ENCODE measurements at places on chromosomes 6 and 20. TPM values are rescaled to one million over a fixed set of nuclear protein-coding genes. Genes with fewer than 3 reads are reported as not detected.

- DNase-seq = peak; percentile 66
Observed at GRCh38 chr6:107957308-107957908, 600 bp downstream of the SEC63 start.

The DUSP15 gene
- total RNA-seq = not detected

- DNase-seq = no peak
Observed at GRCh38 chr20:61895016-61895415, 170.7 kb downstream of the TAF4 start.

DNA sequence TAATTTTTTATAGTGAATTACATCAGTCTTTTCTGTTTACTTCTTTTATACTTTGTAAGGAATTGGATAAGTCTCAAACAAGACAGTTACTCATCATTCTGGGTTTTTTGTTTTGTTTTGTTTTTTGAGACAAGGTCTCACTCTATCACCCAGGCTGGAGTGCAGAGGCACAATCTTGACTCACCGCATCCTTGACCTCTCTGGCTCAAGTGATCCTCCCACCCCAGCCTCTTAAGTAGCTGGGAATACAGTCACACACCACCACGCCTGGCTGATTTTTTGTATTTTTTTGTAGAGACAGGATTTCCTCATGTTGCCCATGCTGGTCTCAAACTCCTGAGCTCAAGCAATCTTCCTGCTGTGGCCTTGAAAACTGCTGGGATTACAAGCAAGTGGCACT lies 524.3 kb downstream of the EYS start:
- DNase-seq = no peak

GRCh38 chr6:140029551-140029950 lies 655.1 kb upstream of the CITED2 start:
- no peak for DNase-seq

DNA sequence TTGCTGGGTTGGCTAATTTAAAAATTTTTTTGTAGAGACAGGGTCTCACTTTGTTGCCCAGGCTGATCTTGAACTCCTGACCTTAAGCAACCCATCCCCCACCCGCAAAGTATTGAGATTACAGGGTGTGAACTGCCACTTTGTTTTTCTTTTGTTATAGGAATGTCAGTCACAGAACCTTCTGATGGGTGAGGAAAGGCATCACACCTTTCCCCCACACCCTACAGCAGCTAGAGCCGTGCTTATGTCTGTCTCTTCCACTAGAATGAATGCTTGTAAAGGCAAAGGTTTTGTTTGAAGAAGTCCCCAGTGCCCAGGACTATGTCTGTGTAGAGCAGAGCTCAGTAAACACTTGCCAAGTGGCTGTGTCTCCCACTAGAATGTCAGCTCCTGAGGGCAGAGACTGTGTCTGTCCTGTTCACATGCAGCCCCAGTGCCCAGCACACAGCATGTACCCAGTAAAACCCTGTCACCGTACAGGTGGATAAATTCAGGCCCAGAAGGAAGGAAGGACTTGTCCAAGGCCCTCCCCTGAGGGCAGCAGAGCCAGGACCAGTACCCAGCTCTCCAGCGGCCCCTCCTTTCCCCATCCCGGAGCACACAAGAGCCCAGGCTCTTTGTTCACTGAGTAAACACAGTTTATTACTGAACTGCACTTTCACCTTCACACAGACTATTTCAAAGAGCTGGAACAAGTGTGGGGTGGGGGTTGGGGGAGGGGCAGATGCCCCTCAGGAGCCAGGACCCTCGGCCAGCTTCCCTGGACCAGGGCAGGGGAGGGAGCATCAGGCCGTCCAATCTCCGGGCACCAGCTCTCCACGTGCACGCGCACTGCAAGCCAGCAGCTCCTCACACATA lies 26.4 kb downstream of the COX4I2 start:
- peak; percentile 77 for DNase-seq

DNA sequence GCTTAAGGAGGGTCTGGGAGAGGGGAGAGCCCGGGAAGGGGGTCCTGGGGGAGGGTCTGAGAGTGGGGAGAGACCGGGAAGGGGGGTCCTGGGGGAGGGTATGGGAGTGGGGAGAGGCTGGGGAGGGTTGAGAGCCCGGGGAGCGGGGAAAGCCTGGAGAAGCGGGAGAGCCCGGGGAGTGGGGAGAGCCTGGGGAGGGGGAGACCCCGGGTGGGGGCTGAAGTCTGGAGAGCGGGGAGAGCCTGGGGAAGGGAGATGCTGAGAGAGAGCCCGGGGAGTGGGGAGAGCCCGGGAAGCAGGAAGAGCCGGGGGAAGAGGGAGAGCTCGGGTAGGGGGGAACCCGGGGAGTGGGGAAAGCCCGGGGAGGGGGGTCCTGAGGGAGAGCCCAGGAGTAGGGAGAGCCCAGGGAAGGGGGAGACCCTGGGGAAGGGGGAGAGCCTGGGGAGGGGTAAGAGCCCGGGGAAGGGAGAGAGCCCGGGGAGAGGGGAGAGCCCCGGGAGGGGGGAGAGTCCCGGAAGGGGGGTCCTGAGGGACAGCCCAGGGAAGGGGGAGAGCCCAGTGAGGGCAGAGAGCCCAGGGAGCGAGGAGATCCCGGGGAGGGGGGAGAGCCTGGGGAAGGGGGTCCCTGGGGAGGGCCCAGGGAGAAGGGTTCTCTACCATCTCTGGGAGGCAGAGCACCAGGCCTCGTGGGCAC lies 148.5 kb downstream of the SYNDIG1 start:
- DNase-seq = no peak

The HRH3 gene
- total RNA-seq = not detected

DNA sequence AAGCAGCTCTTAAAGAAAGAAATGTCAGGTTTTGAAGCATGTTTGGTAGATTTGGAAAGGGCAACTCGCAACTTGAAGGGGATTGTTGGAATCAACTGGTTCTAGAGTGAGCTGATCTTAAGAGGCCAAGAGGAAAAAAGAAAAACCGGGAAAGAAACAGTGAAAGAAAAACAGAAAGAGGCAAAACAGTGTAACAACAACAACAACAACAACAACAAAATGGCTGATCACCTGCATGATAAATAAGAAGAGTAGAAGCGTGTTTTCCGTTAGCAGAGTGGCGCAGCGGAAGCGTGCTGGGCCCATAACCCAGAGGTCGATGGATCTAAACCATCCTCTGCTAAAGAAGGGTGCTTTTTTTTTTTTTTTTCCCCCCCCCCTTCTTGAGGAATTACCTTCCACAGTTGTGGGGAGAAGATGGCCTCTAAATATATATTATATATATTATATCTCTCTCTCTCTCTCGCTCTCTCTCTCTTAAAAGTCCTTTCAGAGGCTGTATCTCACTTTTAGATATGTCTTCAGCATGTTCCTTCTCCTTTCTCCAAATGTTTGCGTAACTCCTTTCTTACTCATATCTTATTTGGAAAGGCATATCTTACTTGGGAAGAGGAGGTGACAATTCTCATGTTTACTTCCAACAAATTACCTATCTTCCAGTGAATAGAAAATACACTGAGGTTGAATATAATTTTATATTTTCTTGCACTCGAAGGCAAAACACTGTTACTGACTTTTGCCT lies 134.4 kb downstream of the OR2B2 start:
- no peak for DNase-seq

The LPA gene
- total RNA-seq = not detected

DNA sequence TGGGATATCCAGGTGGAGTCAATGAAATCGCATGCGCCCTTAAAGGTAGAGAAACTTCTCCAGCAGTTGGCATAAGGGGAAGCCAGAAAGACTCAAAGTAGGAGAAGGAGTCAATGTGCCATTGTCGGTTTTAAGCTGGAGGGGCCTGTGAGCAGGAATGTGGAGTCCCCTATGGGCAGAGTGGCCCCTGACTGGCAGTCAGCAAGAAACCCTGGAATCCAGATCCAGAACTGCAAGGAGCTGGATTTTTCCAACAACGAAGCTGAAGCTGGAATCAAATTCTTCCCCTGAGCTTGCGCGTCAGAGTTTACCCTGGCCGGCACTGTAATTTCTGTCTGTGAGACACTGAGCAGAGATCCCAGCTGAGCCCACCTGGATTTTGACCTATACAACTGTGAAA lies 315.0 kb downstream of the DHX35 start:
- no peak for DNase-seq

- DNase-seq = no peak
Observed at GRCh38 chr6:144377586-144378210, 92.6 kb downstream of the UTRN start.

- no peak for DNase-seq
Observed at GRCh38 chr6:10603219-10603618, 82.1 kb downstream of the GCNT2 start.

The BANF2 gene
- not detected for total RNA-seq

The CLPSL1 gene
- not detected for total RNA-seq

The SRPK1 gene
- total RNA-seq = 108 TPM

DNA sequence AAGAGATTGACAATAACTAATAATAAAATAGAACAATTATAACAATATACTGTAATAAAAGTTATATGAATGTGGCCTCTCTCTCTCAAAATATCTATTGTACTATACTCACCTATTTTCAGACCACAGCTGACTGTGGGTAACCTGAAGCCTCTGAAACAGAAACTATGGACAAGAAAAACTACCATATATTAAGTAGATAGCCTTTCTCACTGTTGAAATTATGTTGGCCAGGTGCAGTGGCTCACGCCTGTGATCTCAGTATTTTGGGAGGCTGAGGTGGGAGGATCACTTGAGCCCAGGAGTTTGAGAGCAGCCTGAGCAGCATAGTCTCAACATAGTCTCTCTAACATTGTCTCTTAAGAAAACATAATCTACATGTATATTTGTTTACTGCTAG lies 89.9 kb downstream of the DOK5 start:
- no peak for DNase-seq

DNA sequence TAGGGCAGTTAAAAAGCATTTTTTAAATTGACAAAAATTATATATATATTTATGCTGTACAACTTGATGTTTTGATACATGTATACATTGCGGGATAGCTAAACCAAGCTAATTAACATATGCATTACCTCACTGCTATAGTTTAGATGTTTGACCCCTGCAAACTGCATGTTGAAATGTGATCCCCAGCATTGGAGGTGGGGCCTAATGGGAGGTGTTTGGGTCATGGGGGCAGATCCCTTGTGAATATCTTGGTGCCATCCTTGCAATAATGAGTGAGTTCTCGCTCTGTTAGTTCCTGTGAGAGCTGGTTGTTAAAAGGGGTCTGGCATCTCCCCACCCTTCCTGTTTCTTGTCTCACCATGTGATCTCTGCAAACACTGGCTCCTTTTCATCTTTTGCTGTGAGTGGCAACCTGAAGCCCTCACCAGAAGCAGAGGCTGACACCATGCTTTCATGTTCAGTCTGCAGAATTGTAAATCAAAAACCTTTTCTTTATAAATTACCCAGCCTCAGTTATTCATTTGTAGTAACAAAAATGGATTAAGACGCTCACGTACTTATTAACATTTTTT lies 111.8 kb downstream of the MCHR2 start:
- DNase-seq = no peak

DNA sequence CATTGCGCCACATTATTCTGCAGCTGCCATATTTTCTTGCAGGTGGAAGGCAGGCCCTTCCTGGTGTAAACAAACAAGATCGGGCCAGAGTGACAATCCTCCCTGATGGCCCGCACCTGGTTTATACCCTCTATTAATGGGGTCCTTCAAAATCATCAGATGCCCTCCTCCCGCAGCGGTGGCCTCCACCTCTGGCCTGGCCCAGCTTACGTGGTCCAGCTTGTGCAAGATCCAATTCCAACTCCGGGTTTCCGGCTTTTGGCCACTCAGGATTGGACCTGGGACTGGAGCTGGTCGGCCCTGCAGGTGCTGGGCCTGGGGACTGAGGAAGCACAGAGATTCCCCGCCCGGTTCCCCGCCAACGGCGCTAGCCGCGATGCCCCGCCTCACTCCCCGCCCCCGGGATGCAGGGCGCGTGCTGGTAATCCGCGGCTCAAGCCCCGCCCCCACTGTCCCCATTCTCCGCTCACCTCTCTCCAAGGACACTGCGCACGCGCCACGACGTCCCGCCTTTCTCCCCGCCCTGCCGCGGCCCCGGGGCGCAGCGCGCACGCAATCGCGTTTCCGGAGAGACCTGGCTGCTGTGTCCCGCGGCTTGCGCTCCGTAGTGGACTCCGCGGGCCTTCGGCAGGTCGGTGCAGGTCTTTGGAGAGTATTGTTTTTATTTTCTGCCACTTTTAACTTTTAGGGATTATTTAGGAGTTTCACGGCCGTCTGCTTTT lies at the start of gene TMEM14B:
Gene TMEM14B (plus strand): TSS at position 555 of the 722 bp plus-strand sequence. CDS start 1,441 bp downstream, outside the sequence.
- DNase-seq = peak; percentile 100

The TNNC2 gene
- total RNA-seq = 36.3 TPM

- DNase-seq = no peak
Observed at GRCh38 chr6:156398371-156398770, 378.8 kb upstream of the ARID1B start.

DNA sequence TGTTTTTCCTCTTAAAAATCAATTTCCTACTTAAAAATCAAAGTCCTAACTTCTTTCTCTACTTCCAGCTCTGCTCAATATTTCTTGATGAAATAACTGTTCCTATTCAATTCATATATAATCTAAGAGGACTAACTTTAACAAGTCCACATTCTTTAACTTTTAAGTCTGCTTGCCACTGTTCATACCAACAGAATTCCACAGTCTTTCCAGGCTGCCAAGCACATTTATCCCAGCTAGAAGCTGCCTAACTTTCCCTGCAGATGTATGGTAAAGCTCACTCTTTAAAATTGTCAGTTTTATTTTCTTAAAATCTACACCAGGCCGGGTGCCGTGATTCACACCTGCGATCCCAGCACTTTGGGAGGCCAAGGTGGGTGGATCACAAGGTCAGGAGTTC lies 11.5 kb downstream of the CALHM6 start:
- DNase-seq = no peak

DNA sequence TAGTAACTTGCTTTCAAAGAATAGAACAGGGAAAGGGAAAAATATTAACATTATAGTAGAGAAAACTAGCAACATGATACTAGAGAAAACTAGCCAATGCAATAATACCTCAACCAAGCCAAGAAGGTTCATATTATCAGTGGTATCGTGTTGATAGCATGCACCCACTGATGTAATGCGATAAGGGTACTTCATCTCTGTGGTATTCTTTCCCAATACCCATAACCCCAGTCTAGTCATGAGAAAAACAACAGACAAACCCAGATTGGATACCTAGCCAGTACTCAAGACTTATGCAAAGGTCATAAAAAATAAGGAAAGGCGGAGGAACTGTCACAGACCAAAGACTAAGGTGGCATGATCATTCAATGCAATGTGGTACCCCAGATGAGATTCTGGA lies 21.0 kb downstream of the BLOC1S5 start:
- no peak for DNase-seq

The PTPRT gene
- total RNA-seq = 0.41 TPM

The SAPCD1 gene
- total RNA-seq = not detected

The ENPP4 gene
- total RNA-seq = 24.0 TPM

The PABPC1L gene
- total RNA-seq = 42.0 TPM

GRCh38 chr20:5279661-5280060 lies 37.1 kb downstream of the PROKR2 start:
- no peak for DNase-seq
